ENCODE measurements at places on chromosomes 4 and X.

GRCh38 chrX:148314876-148315275 lies 185.5 kb upstream of the AFF2 start:
- no peak for DNase-seq

- DNase-seq = no peak
Measured at GRCh38 chrX:67543818-67544217, at the start of gene AR. AR (plus strand) TSS chrX:67544021; CDS start chrX:67545147, 1,126 bp downstream.

- DNase-seq = no peak
Measured at GRCh38 chr4:68076194-68076593, 53.5 kb downstream of the TMPRSS11F start.

- DNase-seq = no peak
Measured at GRCh38 chrX:120727452-120727851, 97.6 kb upstream of the C1GALT1C1 start.

GRCh38 chr4:140277576-140277975 lies 95.9 kb upstream of the SCOC start:
- DNase-seq = no peak

DNA sequence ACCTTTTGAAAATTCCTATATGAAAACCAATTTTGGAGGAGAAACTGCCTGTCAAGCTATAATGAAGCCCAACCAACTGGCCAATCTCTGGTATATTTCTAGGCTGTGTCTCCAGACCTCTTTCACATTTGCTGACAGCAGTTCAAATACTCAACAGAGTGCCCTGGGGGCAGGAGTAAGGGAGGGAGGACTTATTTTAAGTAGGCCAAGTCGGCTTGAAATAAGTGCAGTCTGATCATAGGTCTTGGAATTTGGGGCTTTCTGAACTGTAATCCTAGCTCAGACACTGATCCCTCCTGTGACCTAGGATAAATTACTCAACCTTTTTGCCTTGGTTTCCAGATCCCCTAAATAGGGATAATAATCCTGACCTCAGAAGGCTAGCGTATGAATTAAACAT lies 59.4 kb upstream of the SLC7A11 start:
- DNase-seq = no peak

DNA sequence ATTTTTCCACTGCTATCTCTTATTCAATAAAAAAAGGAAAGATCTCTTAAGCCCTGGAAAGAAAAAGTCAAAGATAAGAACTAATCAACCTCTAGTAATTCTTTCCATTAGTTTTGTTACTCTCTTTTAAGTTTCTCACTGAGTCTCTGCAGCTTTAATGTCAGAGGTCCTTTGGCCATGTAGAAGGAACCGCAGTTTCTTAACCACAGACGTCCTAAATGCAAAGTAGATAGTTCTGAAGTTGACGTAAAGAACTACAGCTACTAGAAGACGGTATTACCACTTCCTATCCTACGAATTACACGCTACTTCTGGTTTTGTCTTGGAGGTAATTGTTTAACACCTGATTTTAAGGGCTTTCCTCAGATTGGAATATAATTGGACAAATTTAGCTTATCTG lies 325.9 kb downstream of the ANKRD50 start:
- no peak for DNase-seq

DNA sequence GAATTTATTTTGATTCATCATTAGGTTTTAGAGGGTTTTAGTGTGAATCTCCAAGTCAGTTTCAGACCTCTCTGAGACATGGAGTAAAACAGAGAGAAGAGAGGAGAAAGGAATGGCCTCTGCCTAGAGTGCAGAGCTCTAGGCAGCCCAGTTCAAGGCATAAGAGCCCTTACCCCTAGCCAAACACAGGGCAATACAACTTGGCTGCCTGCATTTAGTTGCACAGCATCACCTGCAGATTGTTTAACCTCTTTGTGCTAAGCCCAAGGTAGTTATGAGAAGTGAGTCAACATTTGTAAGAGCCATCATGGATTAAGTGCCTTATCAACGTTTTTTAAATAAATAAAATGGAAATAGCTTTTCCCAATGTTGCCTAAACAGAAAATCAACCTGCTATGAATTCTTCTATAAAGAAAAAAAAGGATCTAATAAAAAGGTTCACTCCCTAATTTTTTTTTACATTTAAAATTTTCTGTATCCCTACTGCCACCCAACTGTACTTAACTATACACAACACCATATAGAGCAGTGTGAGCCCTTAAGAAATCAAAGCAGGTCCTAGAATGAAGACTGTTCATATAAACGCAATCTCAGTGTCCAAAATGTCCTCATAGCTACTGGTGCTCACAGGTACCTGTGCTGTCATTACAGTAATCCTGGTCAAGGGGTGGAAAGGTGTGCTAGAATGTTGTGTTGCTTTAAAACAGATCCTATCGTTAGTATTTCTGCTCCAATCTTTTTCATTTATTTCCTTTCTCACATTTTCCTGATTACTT lies 36.0 kb downstream of the PF4 start:
- DNase-seq = no peak

DNA sequence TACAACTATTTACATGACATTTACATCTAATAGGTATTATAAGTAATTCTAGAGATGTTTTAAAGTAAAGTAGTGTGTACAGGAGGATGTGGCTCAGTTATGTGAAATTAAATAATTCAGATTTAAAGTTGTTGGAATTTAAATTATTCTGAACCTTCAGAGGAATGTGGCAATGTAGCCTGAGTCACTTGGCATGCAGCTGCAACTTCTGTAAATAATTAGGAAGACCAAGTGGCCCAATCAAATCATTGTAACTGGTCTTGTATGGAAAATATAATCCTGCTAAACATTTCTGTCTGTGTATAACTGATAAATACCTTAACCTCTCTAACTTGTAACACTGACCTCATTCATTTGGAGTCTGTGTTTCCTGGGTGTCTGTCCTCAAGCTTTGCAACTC lies 828.9 kb downstream of the GLUD2 start:
- no peak for DNase-seq
